ENCODE measurements at places on chromosomes 13 and 19.

- no peak for DNase-seq
Measured at GRCh38 chr19:17629760-17630159, 58.4 kb downstream of the UNC13A start.

GRCh38 chr19:46990991-46991676, 28.5 kb upstream of the NPAS1 start:
- peak; percentile 89 for DNase-seq

DNA sequence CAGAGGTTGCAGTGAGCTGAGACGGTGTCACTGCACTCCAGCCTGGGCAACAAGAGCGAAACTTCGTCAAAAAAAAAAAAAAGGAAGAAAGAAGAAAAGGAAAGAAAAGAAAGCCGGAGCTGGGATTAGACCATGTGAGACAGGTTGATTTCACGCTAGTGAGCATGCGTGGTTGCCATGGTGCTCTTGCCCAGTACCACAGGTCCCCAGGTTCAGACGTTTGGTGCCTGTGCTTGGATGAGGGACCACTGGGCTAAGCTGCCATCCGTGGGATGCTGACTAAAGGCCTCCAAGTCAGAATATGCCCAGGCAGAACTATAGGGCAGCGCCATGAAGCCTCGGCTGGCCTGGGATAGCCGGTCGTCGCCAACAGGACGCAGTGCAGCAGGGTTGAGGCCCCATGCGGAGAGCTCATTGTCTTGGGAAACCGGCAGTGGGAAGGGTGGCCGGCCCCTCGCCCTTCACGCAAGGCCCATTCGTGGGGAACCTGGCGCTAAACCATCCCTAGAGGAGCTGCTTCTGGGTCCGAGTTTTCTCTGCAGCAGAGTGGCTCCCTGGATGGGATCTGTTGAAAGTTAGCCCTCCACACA, 7.2 kb upstream of the TEX101 start:
- no peak for DNase-seq

GRCh38 chr13:29878101-29878500, 27.7 kb upstream of the UBL3 start:
- no peak for DNase-seq

GRCh38 chr13:86932776-86933334, 738.3 kb upstream of the SLITRK5 start:
- DNase-seq = no peak

DNA sequence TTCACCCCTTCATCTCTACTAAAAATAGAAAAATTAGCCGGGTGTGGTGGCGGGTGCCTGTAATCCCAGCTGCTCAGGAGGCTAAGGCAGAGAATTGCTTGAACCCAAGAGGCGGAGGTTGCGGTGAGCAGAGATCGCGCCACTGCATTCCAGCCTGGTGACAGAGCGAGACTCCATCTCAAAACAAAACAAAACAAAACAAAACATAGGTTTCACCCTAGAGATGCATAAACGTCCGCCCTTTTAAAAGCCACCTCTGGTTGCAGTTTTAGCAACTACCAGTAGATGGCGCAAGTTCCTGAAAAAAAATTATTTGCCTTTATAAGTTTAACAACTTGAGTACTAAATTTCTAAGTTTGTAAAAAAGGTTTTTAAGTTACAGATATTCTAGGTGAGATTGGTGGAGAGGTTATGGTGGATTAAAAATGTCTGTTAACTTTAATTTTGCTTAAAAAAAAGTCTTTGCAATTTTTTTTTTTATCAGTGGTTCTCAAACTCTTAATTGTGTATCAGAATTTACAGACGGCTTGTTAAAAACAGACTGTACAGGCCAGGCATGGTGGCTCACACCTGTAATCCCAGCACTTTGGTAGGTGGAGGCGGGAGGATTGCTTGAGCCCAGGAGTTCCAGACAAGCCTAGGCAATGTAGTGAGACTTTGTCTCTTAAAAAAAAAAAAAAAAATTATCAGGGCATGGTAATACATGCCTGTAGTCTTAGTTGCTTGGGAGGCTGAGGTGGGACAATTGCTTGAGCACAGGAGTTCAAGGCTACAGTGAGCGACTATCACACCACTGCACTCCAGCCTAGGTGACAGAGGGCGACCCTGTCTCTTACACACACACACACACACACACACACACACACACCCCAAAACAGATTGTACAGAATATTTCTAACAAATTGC, 42.1 kb downstream of the NAA16 start:
- DNase-seq = peak; percentile 30

GRCh38 chr13:109724603-109725002, 61.8 kb downstream of the IRS2 start:
- DNase-seq = no peak

DNA sequence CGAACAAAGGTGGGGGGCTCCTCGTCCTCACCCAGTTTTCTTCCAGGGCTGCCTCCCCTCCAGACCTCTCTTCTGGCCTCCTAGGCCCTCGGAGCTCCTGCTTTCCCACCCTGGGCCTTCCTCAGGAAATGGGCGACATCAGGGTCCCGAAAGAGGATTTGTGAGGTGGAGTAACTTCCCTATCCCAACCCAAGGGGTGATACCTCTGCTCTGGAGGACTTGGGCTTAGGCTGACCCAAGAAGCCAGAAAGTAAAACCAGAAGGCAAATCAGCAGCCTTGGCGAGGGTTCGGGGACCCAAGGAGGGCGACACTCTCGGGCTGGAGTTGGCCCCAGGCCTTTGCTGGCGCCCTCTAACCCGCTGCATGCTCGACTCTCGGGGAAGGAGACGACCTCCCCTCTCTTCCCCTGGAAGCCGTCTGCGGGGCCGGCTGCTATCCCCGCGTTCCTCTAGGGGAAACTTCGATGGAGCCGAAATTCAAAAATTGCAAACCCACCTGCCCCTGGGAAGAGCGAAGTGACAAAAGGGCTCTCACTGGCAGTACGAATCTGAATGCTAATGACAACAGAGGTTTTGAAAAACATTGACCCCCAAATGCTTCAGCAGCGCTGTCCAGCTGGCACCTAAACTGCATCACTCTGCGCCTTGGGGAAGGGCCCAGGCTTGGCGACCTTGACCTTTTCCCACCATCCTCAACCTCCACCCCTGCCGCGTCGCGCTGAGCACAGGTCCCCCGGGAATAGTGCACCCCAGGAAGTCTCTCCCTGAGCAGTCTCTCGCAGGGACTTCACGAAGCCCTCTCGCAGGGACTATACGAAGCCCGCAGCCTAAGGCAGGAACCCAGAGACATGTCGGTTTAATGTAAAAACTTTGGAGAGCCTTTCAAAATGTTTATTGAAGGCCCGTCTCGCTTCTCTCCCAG, 2.4 kb downstream of the PDX1 start:
- no peak for DNase-seq

GRCh38 chr13:35499196-35499662, 22.7 kb upstream of the MAB21L1 start:
- DNase-seq = peak; percentile 13

DNA sequence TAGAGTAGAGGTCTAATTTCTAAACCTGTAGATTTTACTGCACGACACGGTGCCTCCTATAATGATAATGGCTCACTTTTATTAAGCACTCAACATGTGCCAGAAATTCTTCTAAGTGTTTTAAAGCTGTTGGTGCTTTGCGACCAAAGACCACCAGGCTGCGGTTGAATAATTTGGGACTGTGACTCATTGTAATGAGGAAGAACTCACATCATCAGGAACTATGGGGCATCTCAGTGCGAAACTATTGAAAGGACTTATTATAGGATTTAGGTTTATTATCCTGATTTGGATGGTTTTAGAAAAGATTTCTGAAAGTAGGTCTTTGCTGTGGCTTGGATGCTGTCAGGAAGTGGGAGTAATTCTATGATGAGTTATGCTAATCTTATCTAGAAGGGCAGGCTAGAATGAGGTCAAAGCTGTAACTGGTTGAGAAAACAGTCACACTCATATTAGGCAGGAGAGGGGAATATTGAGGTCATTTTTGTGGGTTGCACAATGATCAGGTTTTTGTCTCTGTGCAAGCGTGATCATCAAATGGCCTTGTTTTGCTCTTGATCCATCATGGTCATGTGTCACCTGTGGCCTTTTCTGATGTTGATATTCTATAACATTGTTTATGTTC, 266.8 kb downstream of the PCDH20 start:
- no peak for DNase-seq

GRCh38 chr13:64551755-64552154, 2678.4 kb downstream of the PCDH9 start:
- DNase-seq = no peak

DNA sequence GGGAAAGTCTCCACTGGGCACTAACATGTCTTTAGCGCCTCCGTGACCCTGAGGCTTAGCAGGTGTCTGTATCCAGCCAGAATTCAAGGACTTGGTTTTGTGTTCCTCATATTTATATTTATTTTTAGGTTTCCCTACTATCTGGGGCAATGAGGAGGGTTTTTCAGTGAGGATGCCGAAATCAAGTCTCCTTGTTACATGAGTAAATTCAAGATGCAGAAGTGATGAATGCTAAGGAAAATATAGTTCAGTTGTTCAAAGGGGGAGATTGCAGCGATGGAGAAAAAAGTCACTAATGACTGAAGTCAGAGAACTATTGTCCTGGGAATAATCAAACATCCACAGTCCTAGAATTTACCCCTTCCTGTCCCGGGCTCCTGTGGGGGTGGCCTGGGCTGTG, 791 bp upstream of the ADGRE2 start:
- no peak for DNase-seq

DNA sequence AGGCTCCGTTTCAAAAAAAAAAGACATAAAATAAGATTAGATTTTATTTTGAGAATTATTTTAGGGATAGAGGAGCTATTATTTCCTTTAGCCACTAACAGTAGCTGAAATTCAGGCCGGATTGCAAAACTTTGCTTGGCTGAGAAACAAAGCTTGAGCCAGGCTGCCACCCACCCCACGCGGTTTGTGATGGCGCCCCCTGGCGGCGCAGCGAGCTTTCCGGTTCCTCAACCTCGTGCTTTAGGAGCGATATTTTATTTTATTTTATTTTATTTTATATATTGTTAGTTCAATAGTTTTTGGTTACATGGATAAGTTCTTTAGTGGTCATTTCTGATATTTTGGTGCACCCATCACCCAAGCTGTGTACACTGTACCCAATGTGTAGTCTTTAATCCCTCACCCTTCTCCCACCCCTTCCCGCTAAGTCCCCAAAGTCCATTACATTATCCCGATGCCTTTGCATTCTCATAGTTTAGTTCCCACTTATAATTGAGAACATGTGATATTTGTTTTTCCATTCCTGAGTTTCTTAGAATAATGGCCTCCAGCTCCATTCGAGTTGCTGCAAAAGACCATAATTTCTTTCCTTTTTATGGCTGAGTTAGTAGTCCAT, 19.8 kb upstream of the CEACAM4 start:
- DNase-seq = no peak

- no peak for DNase-seq
Measured at GRCh38 chr19:11261971-11262839, at the start of gene DOCK6. TSS of gene DOCK6 (minus strand) at chr19:11262524. CDS start at chr19:11262440, 84 bp downstream.

DNA sequence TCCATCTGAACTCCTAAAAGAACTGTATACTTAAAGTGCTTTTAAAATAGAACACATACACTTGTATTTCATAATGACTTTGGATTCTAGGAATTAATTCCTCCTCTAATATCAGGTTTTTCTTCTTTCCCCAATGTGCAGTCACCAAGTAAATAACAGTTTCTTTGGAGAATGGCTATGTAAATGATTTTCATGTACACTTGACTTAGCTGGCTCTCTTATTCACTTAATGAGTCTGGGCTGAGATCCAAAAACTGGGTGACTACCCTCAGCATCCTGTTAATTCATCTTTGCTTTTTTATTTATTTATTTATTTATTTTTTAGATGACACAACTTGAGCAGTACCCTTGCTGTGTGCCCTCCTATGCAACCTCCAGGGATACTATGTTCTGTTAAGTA, 1003.7 kb downstream of the SLITRK1 start:
- DNase-seq = no peak

DNA sequence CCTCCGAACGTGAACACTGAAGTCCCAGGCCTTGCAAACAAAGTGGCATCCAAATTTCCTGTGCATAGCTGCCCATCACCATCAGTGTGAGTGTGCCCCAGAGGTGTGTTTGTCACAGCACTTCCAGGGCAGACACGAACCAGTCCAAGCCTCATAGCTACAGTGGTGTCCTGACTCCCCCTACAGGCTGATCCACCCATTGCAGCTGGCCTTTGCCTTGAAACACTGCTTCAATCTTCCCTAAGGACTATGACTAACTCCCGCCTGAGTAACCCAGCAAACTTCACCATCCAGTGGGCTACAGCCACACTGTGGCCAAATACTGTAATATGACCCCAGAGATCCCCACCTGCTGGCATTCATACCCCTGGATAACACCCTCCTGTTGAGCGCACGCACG, 3.9 kb downstream of the ZNF266 start:
- no peak for DNase-seq

- DNase-seq = no peak
Measured at GRCh38 chr19:3194106-3195087, 8.7 kb downstream of the NCLN start.

DNA sequence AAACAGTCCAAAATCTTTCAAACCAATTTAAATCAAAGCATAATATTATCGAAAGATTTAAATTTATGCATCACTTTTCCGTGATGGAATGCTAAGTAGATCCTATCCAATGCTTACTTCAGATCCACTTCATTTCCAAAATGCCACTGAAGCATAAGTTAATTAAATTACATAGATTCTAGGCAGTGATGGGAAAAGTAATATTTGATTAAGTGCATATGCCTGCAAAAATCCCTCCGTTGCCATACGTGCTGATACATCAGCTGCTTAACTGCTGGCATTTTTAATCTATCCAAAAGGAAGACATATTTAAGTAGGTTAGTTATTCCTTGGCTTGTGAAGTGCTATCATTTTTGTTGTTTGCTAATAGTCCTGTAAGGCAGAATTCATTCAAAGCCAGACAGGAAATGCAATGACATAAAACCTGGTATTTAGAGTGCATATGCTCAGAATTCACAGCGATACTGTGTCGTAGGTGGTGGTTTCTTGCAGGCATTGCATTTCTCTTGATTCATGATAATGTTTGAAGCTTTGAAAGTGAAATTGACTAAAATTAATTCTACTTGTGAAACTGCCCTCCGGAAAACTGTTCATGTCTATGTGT, 738.3 kb upstream of the GPC6 start:
- DNase-seq = no peak

DNA sequence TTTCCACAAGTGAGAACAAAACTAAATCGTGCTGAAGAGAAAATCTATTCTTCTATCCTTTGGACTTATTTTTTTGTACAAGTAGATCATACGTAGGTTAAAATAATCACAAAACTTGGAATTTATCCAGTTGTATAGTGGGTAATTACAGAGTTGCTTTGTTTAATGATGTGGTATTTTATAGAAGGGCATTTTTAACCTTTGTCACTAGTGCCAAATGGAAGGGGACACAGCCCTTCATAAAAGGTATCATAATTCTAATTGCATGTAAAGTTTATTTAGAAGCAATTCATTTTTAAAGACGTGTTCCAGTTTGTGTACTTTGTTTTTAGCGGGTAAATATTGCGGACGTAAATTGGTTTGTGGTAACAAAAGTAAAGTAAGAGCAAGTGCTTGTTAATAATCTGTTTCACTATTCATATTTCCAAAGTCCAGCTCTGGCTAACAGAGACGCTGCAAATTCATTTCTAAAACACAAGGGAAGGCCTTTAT, 99.5 kb downstream of the ERCC5 start:
- DNase-seq = no peak
